ENCODE measurements at places on chromosomes 3 and 15.

- no peak for DNase-seq
Observed at GRCh38 chr15:101068961-101069653, 149.9 kb downstream of the LRRK1 start.

GRCh38 chr3:72728329-72728889 is 119.8 kb downstream of the SHQ1 start:
- DNase-seq: no peak

GRCh38 chr3:12659316-12660015 is 4.5 kb downstream of the RAF1 start:
- no peak for DNase-seq

GRCh38 chr15:81117136-81117535 is 16.9 kb upstream of the CFAP161 start:
- DNase-seq: no peak

- DNase-seq: peak; percentile 59
Observed at GRCh38 chr3:155179437-155179827, 99.3 kb downstream of the MME start.

DNA sequence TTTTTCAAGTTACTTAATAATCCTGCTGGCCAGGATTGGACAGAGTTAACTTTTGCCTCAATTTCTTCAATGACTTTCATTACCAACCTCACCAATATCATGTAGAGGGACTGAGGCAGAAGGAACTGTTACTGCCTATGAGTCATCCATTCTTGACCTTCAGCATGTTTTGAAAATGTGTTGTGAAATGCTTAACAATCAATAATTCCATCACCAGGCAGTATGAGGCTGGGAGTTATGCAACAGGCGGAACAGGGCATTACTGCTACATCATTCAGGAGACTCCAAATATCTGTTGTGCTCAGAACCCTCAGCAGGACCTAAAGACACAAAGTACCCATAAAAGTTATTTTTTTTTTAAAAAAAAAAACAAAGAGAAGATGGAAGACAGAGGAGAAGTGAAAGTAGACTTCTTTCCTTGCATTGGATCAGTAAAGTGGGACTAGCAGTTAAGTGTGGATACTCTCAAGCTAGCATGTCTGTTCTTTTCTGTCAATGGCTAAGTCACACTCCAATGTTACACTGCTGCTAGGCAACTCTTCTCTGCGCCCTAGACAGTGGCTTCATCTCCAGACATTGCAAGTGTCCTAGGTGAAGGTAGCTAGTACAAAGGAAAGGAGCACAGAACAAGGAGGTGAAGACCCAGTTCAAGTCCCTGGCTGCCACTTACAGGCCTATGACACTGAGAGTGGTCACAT is 184.9 kb upstream of the LPP start:
- no peak for DNase-seq

GRCh38 chr3:149646181-149646766 is 11.6 kb downstream of the WWTR1 start:
- DNase-seq: peak; percentile 90

GRCh38 chr3:129063841-129064482 is 3.4 kb downstream of the GP9 start:
- DNase-seq: no peak

DNA sequence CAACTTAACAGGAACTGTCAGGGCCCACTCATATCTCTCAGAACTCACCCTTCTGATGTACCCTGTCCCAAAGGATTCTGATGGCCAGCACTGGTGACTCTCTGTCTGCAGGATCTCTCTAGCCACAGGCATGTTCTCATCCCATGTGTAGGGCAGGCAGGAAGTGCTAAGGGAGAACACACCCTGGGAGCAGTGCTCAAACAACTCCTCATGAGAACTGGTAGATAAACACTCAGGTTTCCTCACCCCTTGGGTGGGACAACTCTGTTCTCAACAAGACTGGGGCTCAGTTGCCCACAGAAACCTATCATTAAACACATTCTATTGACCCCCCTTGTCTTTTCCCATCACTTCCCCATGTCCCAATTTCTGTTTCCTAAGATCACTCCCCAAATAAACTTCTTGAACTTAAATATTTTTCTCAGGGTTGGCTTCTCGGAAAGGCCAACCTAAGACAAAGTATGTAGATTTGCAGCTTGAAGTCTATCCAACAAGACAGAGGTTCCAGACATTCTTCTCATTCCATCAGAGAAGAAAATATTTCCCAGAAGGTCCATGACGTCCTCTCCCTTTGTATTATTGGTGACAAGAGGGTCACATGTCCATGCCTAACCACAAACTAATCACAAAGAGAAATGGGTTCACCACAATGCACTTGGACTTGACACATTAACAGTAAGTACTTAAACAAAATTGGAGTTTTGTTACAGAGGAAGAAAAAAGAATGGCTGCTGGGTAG is 276.6 kb upstream of the GADL1 start:
- DNase-seq: no peak

DNA sequence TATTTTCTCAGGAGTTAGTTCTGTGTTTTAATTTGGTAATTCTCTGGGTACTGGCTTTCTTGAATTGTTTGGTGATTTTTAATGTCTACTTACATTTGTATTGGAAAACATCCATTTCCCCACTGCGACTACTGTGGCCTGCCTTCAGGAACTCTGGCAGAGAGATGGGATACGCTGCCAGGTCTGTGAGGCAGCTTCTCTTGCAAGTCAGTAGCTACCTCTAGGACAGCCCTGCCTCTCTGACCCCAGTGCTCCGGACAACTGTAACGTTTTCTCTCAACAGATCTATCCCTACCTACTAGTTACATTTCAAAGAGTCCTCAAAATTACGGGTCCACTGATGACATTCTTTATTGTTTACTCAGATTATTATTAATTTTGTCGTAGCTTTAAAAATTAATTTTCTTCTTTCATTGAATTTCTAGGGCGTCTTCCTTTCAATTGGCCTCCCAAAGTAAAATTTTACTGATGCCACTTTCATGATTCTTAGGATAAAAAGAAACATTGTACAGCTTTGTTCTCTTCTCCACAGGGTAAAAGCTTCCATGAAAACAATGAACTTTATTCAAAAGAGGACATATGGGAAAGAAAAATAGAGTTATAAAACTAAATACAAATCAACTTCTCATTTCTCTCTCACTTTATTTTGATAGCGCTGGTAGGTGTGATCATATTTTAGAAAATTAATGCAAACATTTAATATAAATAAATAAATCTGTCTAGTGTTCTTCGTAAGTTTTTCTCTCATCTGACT is 123.2 kb upstream of the GOLGA8J start:
- DNase-seq: no peak

DNA sequence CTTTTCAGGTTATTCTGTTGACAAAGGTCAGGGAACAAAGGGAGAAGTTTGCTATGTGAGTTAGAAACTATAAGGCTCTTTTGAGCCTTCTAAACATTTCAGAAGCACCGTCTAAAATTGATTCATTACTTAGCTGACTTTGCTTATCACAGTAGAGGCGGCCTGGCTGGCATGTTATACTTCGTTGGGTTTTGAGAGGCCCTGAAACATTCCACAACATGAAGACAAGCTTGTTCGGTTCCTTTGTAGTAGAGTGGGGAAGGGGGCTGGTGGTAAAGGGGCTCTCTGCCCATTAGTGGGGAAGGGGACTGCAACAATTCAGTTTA is 23.6 kb downstream of the ZBTB38 start:
- DNase-seq: no peak

DNA sequence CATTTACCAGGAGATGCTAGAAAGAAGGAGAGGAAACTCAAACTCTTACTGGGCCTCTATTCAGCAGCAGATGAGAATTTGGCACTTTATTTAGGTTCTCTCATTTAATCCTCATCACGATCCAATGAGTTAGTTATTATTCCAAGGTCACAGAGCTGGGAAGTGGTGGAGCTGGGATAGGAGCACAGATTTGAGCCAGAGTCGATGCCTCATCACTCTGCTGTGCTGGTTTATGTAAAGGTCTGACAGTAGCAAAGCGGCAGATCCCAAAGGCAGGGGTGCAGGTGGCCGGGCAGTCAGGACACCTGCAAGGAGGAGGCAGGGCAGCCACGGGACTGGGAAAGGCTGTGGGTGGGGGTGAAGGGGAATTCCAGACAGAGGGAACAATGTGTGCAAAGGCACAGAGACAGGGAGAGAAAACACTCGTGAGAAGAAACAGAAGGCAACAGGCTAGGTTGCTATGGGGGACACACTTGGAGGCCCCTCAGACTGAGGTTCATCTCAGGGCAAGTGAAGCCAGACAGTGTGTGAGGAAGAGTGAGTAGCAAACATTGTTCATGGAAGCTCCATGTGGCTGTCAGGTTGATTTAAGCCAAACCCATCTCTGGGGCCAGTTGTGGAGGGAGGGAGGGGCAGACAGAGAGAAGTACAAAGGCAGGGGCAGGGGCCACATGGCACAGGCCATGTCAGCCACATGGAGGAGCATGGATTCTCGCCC is 26.8 kb downstream of the RAB6B start:
- DNase-seq: no peak

GRCh38 chr3:128343287-128344051 is 123.2 kb downstream of the DNAJB8 start:
- peak; percentile 27 for DNase-seq

DNA sequence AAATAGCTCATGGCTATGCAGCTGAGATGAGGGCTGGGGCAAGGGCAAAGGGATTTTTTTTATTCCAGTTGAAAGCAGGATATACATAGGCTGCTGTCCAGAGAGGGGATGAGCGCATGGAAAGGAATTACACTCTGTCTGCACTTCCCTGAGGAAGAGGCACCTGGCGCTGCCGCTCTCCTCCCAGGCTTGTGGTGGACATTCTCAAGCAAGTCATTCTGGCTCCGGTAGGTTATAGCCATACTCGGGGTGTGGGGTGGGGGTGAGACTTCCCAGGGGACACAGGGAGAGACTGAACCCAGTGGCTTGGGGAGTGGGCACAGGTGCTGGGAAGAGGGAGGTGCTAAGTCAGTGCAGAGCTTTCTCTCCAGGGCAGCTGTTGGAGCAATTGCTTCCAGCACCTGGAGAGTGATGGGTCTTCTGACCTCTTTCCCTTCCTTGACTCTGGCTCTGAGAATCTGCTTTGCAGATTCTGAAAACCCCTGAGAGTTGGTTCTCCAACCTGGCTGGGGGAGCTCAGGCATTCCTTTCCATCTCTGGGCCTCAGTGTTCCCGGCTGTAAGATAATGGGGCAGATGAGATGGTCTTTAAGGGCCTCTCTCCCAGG is 24.3 kb downstream of the CYP8B1 start:
- no peak for DNase-seq

- DNase-seq: no peak
Observed at GRCh38 chr3:61733876-61734275, 172.5 kb downstream of the PTPRG start.

DNA sequence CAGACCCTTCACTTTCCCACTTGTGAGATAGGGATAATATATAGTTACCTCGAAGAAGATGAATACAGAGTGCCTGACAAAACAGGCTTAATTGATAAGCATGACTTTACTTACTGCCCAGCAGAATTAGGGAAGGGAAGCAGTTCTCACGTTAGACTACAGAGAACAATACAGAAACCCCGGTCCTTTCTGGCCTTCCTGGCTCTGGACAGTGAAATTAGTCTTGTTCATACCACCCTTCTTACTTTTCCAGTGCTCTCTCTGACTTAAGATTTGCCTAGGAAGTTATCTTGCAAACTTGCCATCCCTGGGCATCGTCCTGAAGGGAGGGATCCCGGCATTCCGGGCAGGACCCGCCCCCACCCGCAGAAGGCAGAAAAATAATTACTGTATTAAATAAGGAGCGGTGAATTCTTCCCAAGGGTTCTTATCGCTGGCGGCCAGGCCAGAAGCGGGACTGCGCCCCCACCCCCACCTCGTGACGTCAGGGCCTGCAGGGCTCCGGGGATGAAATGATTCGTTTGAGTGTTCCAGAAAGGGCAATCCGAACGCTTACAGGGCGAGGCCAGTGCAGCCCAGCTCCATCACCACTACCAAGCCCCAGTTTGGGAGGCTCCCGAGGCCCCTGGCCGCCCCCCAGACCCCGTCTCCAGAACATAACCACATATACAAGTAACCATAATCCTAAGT is 8.4 kb downstream of the SOX2 start:
- DNase-seq: no peak

- no peak for DNase-seq
Observed at GRCh38 chr3:17129556-17129955, 244.8 kb downstream of the PLCL2 start.

DNA sequence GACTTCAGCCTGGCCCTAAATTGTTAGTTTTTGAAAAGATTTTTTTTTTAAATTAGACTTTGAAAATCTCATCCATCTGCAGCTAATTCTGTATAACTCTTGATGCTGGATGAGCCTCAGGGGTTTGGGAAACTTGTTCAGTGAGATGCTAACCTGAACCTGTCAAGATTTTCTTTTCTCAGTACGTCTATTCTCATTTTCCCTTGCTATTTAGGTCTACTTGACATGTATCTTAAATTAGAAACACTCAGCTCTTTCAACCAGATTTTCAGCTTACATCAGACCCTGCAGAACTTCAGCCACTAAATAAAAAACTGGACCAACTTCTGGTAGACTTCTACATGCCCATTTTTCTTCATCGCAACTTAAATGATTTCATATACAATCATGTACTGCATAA is 61.4 kb downstream of the MFSD1 start:
- no peak for DNase-seq

DNA sequence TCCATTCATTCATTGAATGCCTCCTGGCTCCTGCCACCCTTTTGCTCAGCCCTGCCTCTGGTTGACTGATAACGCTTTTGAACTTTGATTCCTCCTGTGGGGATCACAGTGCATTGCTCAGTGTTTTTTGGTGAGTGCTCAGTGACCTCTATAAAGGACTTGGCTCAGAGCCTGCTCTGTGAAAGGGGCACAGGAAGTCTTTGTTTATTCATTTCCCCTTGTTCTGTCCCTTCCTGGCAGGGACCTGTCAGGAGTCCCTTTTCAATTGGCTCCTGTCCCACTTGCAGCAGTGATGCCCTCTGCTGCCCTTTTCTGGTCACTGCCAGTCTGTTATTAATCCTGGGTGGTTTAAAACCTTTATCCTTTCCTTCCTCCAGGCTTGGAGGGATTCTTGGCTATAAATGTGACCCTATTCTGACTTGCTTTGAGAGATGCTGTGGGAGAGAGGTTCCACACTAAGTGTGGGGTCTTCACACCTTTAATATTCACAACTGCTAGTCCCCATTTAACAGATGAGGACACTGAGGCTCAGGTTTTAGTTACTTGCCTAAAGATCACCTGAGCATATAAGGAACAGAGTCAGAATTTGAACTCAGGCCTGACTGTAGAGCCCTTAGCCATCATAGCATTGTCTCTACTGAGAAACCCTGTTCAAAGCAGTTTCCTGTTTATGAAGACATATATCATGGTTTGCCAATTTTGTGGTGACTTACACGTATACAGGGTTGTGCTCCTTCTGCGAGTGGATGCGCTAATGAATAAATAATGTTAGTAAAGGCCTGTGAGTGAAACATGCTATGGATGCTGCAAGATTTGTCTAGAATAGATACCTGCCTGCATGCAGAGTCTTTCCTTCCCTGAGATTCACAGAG is 23.2 kb upstream of the TATDN2 start:
- peak; percentile 88 for DNase-seq

GRCh38 chr15:69750253-69750652 is 297.6 kb downstream of the RPLP1 start:
- no peak for DNase-seq

GRCh38 chr3:120350401-120350941 is 1.3 kb upstream of the LRRC58 start:
- peak; percentile 62 for DNase-seq
